ENCODE measurements at places on chromosomes 5 and 9.

GRCh38 chr9:114732823-114733222 lies 50.8 kb upstream of the TEX48 start:
- DNase-seq, result no peak

GRCh38 chr9:14434158-14434504 lies 120.2 kb upstream of the NFIB start:
- no peak for DNase-seq

- no peak for DNase-seq
These were observed 2308.8 kb upstream of the ACO1 start for GRCh38 chr9:30075451-30076199.

DNA sequence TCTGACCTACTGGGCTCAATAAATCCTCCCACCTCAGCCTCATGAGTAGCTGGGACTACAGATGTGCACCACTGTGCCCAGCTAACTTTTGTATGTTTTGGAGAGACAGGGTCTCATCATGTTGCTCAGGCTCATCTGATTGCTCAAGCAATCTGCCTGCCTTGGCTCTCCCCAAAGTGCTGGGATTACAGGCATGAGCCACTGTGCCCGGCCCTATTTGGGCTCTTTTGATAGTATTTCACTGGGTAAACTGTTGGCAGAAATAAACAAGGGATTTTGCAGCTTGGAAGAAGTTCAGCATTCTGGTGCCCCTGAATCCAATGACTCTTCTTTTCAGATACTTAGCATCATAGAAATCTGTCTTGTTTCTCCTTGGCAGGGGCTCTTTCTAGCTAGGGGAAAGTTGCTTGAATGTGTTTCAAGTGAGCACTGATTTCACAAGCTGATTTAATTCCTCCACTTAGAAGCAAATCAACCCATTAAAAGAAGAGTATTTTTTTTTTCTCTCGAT lies 146.8 kb downstream of the PAPPA start:
- DNase-seq, result no peak

DNA sequence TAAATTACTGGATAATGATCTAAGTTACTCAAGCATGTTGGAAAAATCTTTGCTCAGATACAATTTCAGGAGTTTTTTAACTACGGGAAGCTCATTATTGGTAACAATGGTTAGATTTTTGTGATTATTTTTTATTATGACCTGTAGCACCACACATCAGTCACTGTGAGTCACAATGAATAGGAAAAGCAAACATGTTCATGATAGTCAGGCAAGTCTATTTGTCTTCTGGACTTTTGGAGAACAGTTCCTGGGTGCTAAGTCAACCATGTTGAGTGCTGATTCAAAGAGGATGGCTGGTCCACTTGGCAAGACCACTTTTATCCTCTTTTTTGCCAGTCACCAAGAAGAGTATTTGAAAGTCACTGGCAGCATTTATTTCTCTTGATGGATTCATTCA lies 403.2 kb downstream of the KIF4B start:
- DNase-seq, result no peak

DNA sequence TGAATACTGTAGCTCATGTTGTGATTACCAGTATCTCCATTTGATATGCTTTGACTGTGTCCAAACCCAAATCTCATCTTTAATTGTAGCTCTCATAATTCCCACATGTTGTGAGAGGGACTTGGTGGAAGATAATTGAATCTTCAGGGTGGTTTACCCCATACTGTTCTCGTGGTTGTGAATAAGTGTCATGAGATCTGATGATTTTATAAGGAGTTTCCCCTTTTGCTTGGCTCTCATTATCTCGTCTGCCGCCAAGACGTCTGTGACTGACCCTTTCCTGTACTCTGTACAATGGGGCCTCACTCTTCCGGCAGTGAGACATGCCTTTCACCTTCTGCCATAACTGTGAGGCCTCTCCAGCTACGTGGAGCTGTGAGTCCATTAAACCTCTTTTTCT lies 59.3 kb downstream of the TRIO start:
- DNase-seq, result no peak

DNA sequence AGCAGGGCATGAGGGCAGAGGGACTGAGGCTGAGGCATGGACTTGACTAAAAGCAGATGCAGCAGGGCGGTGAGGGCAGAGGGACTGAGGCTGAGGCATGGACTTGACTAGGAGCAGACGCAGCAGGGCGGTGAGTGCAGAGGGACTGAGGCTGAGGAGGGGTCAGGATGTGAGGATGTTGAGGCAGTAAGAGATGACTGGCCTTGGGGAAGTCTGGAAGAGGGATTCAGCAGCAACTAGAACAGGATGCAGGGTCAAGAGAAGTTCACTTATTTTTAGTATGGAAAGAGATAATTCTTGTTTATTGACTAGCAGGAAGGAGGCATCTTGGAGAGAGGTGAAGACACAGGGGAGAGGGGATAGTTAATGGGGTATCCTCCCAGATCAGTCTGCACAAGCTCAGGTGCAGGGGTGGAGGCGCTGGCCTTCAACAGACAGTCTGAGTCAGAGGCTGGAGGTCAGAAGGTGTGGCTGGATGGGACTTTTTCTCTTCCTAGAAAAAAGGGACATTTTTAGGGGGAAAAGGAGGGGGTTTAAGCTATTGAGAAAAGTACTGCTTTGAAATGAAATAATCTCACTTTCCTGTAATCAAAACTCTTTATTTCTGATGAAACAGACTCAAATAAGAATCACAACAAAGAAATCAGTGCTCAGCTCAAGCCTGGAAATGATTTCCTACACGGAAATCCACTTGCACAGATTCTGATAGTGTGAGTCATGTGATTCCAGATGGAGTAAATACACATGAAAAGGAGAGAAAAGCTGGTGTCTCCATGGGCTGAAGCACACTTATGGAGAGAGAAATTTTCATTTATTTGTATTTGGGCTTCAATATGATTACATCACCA lies 130.9 kb downstream of the PALM2AKAP2 start:
- DNase-seq, result no peak

- no peak for DNase-seq
These were observed 180.6 kb downstream of the GABRG2 start for GRCh38 chr5:162248107-162248713.
